Stimulated activated CD4-positive, alpha-beta T cell treated with anti-CD3 and anti-CD28 coated beads, Interleukin-15, amount 100 ng/mL, for 1 hour (primary cell): ENCODE measurements at places on chromosomes 5 and 9.

DNA sequence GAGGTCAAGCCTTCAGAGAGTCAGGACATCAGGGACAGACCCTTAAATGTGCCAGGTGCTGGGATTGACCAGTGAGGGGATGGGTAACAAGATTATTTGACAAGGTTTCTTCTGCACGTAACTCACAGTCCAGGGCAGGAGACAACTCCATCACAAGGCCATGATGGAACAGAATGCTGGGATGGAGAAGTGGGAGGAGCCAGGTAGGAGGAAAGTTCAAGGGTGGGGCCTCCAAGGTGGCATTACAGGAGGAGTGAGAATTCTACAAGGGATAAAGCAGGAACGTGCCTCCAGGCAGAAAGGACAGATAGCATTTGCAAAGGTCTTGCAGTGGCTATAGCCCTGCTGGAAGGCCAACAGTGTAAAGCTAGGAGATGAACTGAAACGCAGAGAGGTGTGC, 102.2 kb downstream of the FGF18 start:
- no peak for DNase-seq

GRCh38 chr9:34562135-34562745, 27.3 kb downstream of the CNTFR start:
- no peak for DNase-seq

GRCh38 chr5:36414869-36415282, 113.2 kb upstream of the RANBP3L start:
- DNase-seq: no peak

- no peak for DNase-seq
These were observed 44.7 kb upstream of the NKD2 start for GRCh38 chr5:963673-964531.

GRCh38 chr5:58649716-58650115, 66.8 kb downstream of the RAB3C start:
- no peak for DNase-seq

- no peak for DNase-seq
These were observed 20.5 kb upstream of the CCL28 start for GRCh38 chr5:43432486-43433375.
